ENCODE measurements at places on chromosomes 2 and 18.

DNA sequence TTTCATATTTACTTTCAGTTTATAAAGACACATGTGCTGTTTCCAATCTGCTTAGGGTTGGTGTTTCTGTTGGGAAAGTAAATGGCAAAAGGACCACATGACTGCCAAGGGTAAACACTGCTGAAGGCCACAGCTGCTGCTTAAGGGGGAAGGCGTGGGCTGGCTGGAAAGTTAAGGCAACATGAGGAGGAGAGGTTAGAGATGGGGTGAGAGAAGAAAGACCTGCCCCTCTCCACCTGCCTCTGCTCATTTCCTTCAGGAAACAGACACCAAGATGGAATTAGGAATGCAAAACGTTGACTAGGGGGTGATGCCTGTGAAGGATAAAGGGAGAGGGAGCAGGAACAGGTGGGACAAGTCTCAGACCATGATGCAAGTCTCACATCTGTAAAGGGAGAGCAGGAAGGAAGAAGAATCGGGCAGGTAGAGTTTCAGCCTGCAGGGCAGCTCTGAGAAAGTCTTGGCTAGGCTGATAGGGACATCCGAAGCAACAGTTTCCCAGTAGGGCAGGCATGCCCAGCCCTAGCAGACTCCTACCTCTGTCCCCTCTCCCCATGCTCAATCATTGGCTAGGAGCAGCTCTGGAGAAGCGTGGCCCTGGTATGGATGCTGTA lies 86.0 kb downstream of the CDC42EP3 start:
- peak; percentile 29 for DNase-seq

- no peak for DNase-seq
Measured at GRCh38 chr2:110863726-110864125, 131.4 kb downstream of the ACOXL start.

DNA sequence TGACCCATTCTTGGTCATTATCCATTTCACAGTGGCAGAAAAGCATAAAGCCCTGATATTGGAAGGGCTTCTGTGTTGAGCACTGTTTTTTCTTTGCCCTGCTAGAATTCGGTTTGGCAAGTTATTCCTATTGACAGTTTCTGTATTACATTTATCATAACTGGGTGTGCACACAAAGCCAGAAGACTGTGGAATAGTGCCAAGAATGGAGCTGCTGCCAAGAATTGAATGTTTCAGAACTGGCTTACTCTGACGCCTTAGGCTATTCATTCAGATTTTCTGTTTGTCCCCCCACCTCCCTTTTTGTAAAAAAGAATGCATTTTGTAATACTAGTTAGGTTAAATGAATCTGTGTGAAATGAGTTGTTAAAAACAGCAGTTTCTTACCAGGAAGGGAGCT lies 12.7 kb downstream of the KDM3A start:
- DNase-seq, result no peak

GRCh38 chr18:78776706-78777285 lies 202.8 kb upstream of the SALL3 start:
- no peak for DNase-seq

DNA sequence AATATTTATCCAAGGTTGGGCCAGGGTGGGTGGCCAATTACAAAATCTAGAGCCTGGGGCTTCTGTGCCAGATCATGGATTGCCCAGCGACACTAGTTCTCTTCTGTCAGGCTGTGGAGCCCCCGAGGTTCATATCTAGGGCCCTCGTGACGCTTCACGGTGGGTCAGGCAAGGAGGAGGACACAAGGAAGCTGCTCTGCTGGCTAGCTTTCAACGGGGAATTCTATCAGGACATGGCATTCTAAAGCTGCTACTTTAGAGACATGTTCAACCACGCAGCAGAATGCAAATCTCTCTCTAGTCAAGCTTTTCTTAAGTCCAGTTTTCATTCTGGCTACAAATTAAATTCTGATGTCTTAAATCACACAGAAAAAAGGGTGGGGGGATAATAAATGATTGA lies 180.2 kb downstream of the THADA start:
- no peak for DNase-seq

- DNase-seq, result no peak
Measured at GRCh38 chr18:71079606-71080005, 790.8 kb downstream of the SOCS6 start.

DNA sequence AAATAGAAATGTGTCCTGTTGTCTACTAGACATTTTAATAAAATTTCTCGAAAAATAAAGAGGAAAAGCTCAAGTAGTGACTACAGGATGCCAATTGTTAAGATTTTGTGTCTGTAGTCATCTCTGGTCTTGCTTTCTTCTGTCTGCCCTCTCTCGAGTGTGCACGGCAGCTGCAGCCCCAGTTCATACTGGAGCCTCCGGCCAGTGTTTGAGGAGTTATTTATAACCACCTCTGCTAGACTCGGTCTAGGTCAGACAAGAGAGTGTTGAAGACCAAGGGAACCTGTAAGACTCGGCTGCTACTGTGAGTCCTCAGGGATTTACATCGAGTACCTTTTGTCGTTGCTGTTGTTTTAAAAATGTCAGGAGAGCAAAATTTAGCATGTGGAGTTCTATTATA lies 810.1 kb upstream of the POU3F3 start:
- DNase-seq, result no peak

DNA sequence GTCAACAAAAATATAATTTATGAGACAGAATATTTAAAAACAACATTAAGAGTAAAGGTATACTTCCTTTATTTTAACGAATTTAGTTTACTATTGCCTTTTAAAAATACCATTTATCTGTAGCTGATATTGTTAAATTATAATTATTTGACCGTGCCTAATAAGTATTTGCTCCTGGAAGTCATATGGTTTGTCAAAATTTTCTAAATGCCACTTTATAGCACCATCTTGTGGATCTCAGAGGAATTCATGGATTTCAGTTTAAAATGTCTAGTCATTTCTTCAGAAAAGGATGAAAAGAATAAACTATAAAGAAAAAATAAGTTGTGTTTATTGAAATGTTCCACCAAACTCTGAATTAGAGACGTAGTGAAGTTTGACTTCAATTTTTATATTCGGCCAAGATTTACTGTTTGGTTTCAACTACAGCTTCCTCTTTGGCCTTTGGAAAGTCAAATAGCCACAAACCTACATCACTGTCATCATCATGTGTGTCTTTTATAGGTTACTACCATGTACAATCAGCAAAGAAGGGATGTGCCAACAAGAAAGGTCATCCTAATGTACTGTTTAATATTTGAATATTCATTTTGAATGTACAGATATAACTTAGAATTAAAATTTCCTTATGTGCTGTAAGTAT lies 10.3 kb upstream of the FTCDNL1 start:
- DNase-seq, result no peak

DNA sequence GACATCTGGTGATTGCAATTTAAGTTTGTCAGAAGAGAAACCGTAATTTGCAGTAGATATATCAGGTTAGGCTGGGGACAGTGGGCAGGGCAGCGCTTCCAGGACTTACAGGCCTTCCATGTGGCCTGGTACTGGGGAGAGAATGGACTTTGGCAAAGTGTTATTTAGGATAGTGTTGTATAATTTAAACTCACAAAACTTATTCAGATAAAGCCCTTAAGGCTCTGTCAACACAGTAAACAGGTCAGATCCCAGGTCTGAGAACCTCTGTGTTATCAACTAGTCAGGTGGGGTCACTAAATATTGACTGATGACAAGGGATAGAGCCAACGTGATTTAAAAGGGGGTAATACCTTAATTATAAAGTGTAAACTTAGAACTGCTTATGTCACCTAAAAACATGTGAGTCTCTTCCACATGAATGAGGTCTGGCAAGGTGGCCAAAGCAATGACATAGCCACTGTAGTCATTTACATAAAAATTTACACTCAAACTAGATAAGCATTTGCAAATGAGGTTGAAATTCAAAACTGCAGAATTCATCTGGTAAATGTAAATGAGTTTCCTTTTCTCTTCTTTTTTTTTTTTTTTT lies 80.2 kb upstream of the DNMT3A start:
- DNase-seq, result no peak

DNA sequence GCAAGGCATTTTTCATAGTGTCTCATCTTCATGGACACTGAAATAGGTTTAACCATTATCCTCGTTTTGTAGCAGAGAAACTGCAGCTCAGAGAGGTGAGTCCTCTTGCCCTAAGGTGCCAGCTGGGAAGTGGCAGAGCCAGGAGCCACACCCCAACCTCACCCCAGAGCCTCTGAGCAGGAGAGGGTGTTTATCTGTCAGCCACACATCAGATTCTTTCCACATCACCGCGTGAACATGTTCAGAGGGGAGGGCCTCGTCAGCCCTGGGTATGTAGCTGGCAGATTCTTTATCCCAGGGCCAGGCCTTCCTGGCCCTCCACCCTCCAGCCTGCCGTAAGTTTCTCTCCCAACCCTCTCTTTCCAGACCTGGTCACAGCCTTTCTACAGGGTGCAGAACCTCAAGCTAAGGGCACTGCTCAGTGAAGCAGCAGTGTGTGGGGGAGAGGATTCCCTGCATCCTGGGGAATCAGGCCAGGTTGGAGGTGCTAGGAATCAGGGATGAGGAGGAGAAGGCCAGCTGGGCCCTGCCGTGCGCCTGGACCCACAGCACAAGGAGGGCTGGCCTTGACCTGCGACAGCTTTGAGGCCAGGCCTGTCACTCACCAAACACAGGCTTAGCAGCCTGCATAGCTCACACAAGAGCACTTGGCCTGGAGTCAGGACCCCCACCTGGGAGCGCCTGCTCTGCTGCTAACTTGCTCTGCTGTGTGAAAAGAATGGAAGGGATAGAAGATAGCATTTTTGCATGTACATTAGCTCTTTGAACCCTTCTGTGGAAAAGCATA lies 111.3 kb upstream of the MCFD2 start:
- DNase-seq, result no peak

DNA sequence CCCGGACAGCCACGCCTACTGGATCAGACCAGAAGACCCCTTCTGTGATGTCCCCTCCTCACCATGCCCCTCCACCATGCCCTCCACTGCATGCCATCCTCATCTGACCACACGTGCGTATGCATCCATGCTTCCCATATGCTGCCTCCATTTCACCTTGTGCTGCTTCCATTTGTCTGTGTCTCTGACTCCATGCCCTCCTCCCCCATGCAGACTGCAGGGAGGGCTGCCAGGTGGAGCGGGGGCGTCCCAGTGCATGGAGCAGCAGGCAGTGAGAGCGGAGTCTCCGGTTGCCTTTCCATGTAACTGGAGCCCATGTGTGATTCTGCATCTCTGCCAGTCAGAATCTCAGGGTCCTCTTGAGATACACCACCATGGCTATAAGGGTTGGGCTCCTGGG lies 52.6 kb downstream of the COA5 start:
- no peak for DNase-seq

DNA sequence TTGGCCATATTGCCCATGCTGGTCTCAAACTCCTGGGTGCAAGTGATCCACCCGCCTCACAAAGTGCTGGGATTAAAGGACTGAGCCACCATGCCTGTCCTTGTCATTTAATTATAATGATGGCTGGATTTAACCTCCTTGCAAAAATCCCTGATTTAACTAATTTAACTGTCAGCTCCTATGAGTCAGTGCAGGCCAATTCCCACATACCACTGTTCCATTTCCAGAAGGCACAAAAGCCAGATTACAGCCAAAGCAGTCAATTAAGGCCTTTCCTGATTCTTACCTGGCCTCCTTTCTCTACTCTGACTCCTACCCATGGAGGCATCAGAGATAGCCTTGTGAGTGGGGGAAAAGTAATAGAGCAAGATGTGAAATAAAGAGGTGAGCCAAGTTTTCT lies 12.3 kb upstream of the SLC35F5 start:
- no peak for DNase-seq

DNA sequence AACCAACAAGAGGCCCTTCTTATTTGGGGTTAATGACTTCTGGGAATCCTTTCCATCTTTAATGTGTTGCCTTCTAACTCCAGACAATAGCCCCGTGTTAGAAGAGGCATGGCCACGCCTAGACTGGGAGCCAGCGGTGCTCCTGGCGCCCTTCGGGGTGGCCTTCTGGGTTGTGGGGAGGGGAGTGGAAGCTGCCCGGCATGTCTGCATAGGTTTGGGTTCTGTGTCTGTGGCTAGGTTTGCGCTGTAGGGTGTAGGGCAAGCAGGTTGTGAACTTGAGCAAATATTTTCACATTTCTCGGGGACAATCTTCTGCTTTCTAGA lies 40.4 kb downstream of the CELF4 start:
- DNase-seq, result no peak

- DNase-seq, result no peak
Measured at GRCh38 chr18:74450626-74451025, 6.5 kb downstream of the DIPK1C start.

GRCh38 chr2:209472871-209473270 lies 49.0 kb downstream of the MAP2 start:
- DNase-seq, result no peak

GRCh38 chr2:38654528-38655381 lies 11.2 kb upstream of the GALM start:
- DNase-seq, result no peak

- no peak for DNase-seq
Measured at GRCh38 chr2:203800783-203801182, 66.8 kb upstream of the CTLA4 start.

DNA sequence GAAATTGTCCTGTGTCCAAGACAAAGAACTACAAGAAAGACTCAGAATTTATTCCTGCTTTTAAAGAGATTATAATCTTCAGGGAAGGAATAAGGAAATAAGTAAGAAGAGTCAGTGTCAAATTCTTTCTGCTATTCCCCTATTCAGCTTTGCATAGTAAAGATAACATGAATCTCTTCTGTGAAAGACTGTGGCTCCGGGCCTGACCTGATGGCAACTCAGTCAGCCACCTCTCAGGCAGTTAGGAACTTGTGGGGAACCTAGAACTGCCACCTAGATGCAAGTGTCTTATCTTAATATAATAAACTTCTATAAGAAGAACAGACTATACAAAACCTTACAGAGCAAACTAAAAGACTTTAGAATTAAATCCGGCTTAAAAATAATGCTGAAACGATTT lies 382.0 kb downstream of the RAD51AP2 start:
- no peak for DNase-seq

DNA sequence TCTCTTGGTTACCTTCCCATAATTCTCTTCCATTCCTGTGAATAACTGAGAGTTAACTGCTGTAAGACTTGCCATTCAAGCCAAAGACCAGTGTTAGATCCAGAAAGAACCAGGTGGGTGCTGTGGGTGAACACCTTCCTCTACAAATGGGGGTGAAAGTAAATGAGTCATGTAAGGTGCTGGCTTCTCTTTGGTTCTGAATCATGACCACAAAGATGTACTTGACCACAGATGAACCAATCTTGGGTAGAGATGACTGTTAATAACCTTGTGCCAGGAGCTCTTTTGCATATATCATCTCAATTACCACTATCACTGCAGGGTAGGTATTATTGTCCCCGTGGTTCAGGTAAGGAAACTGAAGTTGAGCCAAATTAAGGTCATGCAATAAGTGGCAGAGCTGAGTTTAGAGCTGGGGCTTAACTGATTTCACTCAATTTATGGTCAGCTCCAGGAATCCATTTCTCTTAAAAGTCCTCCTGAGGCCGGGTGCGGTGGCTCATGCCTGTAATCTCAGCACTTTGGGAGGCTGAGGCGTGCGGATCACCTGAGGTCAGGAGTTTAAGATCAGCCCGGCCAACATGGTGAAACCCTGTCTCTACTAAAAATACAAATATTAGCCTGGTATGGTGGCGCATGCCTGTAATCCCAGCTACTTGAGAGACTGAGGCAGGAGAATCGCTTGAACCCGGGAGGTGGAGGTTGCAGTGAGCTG lies 244.9 kb upstream of the CXCR4 start:
- peak; percentile 16 for DNase-seq

- DNase-seq, result no peak
Measured at GRCh38 chr2:127128445-127128904, 21.5 kb upstream of the BIN1 start.

- DNase-seq, result no peak
Measured at GRCh38 chr2:8380026-8380425, 301.8 kb upstream of the ID2 start.

- no peak for DNase-seq
Measured at GRCh38 chr2:177002983-177003382, 209.6 kb upstream of the HNRNPA3 start.

GRCh38 chr2:26582890-26583289 lies 58.3 kb downstream of the CIB4 start:
- DNase-seq, result no peak

Data from stimulated activated CD8-positive, alpha-beta memory T cell treated with anti-CD3 and anti-CD28 coated beads, Interleukin-15, amount 100 ng/mL, for 4 hours (primary cell).